ENCODE measurements at places on chromosomes 3 and 15.

- no peak for DNase-seq
Observed at GRCh38 chr15:96412906-96413231, 82.4 kb downstream of the NR2F2 start.

- DNase-seq, result no peak
Observed at GRCh38 chr15:63014578-63014977, 28.0 kb upstream of the TPM1 start.

DNA sequence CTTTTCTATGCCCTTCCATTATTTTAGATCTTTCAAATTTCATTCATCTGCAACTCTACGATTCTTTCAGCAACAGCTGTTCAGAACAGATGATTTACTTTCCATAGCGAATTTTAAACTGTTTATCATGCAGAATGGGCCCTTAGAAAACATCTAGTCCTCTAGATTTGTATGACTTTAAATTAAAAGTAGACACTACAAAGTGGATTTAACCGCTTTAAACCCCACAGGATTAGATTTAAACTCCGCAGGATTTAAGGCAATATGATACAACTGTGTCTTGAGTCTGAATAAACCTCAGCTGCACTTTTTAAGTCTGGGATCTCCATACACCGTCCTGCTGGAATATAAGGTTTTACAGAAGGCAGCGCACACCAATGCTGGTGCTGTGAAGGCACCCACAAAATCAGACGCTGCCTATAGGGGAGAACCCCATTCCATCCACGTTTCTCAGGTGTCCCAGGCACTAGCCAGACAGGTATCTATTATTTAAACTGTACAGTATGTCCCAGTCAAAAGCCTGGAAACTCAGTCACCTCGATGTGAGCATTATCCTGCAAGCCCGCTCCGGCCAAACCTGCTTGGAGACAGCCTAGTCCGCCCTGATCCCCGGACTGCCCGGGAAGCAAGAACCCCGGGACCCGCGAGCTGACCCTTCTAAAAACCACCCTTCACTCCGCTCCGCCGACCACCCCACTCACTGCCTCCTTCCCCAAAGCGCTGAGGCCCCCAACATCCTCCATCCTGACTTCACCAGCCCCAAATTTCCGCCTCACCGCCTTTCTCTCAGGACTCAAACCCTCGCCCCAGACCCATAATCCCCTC is 768 bp downstream of the ANO10 start:
- no peak for DNase-seq

GRCh38 chr3:153624310-153625030 is 462.4 kb downstream of the RAP2B start:
- no peak for DNase-seq

GRCh38 chr15:47266566-47266965 is 450.7 kb upstream of the SEMA6D start:
- DNase-seq, result no peak
